Transverse colon (tissue), 4 donors: ENCODE measurements at places on chromosomes 3 and 15. TPM values are rescaled to one million over a fixed set of nuclear protein-coding genes. Genes with fewer than 3 reads are reported as not detected.
A peak's percentile ranks its signal among the peaks of the same experiment; 100 is the strongest.

GRCh38 chr15:57565311-57565710 lies 26.4 kb upstream of the MYZAP start:
- peak overlapping the region; percentile 74 for H3K27ac ChIP-seq
- DNase-seq: peak; percentile 66
- H3K36me3 ChIP-seq: no peaks in the 10 kb centered on the region
- H3K27me3 ChIP-seq: no peaks in the 10 kb centered on the region
- peaks cover 44% of the 10 kb centered on the region for H3K4me1 ChIP-seq

DNA sequence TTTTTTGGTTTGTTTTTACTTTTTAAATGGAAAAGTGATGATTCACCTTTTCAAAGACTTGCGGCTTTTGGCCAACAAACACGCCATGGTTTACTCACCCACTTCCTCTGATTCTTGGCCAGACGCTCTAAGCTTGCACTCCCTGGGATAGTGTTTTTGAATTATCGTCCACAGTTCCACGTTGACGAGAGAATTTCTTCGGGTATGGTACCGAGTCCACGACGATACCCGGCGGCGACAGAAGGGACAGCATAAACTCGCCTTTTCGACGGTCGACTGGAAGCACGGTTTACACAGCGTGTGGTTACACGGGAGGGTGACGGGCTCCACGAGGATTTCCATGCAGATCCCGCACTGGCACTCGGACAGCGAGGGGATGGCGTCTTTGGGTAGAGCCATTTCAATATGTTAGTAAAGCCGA lies 783 bp downstream of the RNF168 start:
- H3K27me3 ChIP-seq: no peaks in the 10 kb centered on the region
- DNase-seq: peak; percentile 57
- peak overlapping the region; percentile 98 for H3K27ac ChIP-seq
- no peaks in the 10 kb centered on the region for H3K36me3 ChIP-seq
- H3K4me1 ChIP-seq: peaks cover 16% of the 10 kb centered on the region
- H3K4me3 ChIP-seq: peak overlapping the region; percentile 90

DNA sequence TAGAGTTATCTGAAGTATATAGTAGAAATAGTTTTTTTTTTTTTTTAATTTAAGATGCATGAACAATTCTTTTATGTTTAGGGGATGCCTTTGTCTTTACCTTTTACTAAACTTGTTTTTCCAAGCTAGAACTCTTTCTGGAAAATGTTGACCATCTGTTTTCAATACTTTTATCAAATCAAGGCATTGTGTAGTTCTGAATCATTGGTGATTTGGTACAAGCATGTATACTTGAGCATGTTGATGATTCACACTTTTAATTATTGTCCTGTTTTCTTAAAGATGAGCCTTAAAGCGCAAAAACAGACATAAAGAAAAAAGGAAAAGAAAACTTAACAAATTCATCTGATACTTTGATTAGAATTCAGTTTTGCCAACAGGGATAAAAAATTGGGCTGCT lies 28.3 kb downstream of the PDCD6IP start:
- H3K4me3 ChIP-seq: no peak overlapping the region
- no peak overlapping the region for H3K27ac ChIP-seq
- no peak for DNase-seq
- H3K36me3 ChIP-seq: no peaks in the 10 kb centered on the region
- H3K4me1 ChIP-seq: no peaks in the 10 kb centered on the region

DNA sequence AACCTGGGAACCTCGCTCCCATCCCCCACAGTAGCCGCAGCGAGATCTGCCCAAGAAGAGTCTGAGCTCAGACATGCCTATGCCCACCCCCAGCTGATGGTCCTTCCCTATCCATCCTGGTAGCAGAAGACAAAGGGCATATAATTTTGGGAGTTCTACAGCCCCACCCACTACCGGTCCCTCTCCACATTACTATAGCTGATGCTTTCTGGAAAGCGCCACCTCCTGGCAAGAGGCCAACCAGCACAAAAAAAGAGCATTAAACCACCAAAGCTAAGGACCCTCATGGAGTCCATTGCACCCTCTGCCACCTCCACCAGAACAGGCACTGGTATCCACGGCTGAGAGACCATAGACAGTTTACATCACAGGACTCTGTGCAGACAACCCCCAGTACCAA lies 168.4 kb downstream of the MEGF11 start:
- no peak for DNase-seq
- no peak overlapping the region for H3K4me3 ChIP-seq
- H3K4me1 ChIP-seq: peaks cover 5% of the 10 kb centered on the region
- no peak overlapping the region for H3K27ac ChIP-seq

DNA sequence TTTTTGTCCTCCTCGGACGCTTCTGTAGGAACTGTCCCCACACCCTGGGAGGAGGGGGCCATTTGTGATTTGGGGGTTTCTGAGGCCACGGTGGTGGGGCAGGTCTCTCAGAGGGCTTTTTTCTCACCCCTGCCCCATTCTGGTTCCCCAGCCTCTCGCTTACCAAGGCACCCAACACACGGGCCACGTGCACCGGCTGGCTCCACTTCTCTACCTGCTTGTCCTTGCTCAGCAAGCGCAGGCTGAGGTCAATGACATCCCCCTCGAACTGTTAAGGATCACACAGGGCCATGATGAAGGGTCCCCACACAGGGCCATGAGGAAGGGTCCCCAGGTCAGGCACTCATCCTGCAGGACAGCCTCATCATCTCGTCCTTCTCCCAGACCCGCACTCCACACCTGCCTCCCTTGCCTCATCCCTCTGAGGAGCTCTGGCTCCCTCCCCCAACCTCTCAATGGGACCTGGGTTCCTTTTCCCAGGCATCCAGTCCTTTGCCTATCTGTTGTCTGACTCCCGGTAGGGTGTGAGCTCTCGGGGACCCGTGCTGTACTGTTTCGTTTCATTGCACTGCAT lies 10.6 kb downstream of the EPB42 start:
- no peak overlapping the region for H3K27ac ChIP-seq
- H3K27me3 ChIP-seq: peaks cover 13% of the 10 kb centered on the region
- DNase-seq: no peak
- H3K36me3 ChIP-seq: no peaks in the 10 kb centered on the region

The CERS3 gene
- not detected for total RNA-seq

DNA sequence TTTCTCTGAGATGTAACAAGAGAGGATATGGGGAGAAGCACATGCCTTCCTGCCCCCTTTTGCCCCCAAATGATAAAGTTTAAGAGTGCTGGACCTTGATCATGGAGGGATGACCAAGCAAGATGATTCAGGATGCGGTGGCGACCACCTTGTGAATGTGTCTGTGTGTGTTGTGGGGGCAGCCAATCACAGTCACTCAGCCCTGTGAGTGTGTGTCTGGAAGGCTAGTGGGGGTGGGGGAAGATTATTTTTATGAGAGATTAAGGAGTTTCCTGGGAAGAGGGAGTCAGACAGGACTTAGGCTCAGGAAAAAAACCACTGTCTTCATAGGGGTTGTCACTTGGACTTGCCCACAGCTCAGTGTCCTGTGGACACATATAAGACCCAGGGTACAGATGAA lies 57.8 kb upstream of the KY start:
- no peak overlapping the region for H3K27ac ChIP-seq
- DNase-seq: no peak
- no peaks in the 10 kb centered on the region for H3K36me3 ChIP-seq
- no peaks in the 10 kb centered on the region for H3K27me3 ChIP-seq

GRCh38 chr3:4584456-4585249 lies 91.5 kb downstream of the ITPR1 start:
- peak overlapping the region; percentile 40 for H3K4me3 ChIP-seq
- H3K36me3 ChIP-seq: no peaks in the 10 kb centered on the region
- peaks cover 18% of the 10 kb centered on the region for H3K4me1 ChIP-seq
- peak; percentile 15 for DNase-seq
- H3K27ac ChIP-seq: peak overlapping the region; percentile 72

- H3K27me3 ChIP-seq: no peaks in the 10 kb centered on the region
- no peak overlapping the region for H3K4me3 ChIP-seq
- no peaks in the 10 kb centered on the region for H3K36me3 ChIP-seq
- no peaks in the 10 kb centered on the region for H3K4me1 ChIP-seq
- DNase-seq: no peak
These were observed 287.1 kb downstream of the NAALADL2 start for GRCh38 chr3:175146258-175146657.

GRCh38 chr3:31220431-31220830 lies 312.3 kb upstream of the STT3B start:
- no peak overlapping the region for H3K27ac ChIP-seq
- no peak overlapping the region for H3K4me3 ChIP-seq
- H3K36me3 ChIP-seq: no peaks in the 10 kb centered on the region
- no peaks in the 10 kb centered on the region for H3K27me3 ChIP-seq
- no peak for DNase-seq
- H3K4me1 ChIP-seq: no peaks in the 10 kb centered on the region

GRCh38 chr3:54527953-54528352 lies 399.9 kb downstream of the LRTM1 start:
- no peaks in the 10 kb centered on the region for H3K27me3 ChIP-seq
- no peak overlapping the region for H3K4me3 ChIP-seq
- no peaks in the 10 kb centered on the region for H3K4me1 ChIP-seq
- no peaks in the 10 kb centered on the region for H3K36me3 ChIP-seq
- H3K27ac ChIP-seq: no peak overlapping the region
- DNase-seq: no peak

The FEZF2 gene
- total RNA-seq: not detected

DNA sequence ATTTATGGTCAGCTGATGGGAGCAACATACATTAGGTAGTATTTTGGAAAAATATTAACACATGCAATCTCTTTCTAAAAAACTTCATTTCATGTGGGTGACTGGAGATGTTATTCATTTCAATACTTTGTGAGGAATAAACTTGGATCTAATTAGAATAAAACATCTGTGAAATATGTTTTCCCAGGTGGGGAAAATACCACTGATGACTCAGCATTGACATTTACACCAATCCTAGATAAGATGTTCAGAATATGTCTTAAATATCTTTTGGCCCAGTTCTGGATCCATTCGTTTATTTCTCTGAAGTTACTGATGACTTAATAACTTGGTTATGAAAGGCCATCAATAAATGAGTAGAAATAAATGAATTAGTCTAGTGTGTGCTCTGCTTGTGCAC lies 247.6 kb downstream of the CHST2 start:
- H3K4me3 ChIP-seq: no peak overlapping the region
- no peak overlapping the region for H3K27ac ChIP-seq
- H3K4me1 ChIP-seq: no peaks in the 10 kb centered on the region
